ENCODE measurements at places on chromosomes 2 and 18.

DNA sequence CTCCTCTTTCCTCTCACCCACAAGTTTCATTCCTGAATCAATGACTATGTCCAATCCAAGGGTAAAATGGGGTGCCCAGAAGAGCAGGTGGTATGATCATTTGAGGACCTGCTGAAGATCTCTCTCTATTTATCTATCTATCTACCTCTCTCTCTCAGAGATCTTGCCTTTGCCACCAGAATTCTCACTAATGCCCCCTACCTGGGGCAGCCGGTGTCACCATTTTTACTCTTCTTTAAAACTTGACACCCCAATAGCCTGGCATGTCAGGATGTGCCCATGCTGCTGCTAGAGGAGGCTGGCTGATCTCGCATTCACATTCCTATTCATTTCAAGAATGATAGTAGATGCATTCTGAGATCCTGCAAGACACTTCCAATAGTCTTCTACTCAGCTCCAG lies 24.3 kb upstream of the RPIA start:
- DNase-seq = no peak

DNA sequence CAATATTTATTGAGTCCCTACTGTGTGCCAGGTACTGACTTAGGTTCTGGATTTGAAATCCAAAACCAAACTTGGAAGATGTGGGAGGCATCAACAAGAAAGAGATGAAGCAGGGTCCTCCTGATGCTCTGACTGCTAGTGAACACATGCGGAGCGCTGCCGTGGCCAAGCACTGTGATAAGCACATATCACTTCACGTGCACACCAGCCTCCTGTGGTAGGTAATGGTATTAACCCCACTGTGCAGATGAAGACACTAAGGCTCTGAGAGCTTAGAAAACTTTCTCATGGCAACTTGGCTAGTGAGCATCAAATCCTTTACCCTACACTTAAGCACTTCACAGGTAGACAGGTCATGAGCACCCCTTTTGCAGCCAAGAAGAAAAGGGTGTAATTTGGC lies 216.1 kb downstream of the HAUS1 start:
- no peak for DNase-seq

- peak; percentile 3 for DNase-seq
These were observed 187.3 kb downstream of the VAPA start for GRCh38 chr18:10100941-10101701.

GRCh38 chr2:203396667-203397066 lies 68.5 kb downstream of the ABI2 start:
- no peak for DNase-seq

DNA sequence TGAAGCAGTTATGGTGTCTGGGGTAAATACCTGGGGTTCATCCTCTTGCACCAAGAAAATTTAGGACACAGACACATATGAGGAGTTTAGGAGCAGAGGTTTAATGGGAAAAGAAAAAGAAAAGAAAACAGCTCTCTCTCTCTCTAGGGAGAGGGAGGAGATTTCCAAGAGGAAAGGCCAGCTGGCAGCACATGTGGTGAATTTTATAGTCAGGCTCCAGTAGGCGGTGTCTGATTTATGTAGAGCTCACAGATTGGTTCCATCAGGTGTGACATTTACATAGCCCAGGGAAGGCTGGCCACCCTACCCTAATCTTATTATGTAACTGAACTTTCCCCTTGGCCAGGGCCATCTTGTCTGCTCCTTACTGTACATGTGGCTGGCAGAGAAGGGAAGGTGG lies 297.5 kb upstream of the RGPD4 start:
- peak; percentile 44 for DNase-seq

DNA sequence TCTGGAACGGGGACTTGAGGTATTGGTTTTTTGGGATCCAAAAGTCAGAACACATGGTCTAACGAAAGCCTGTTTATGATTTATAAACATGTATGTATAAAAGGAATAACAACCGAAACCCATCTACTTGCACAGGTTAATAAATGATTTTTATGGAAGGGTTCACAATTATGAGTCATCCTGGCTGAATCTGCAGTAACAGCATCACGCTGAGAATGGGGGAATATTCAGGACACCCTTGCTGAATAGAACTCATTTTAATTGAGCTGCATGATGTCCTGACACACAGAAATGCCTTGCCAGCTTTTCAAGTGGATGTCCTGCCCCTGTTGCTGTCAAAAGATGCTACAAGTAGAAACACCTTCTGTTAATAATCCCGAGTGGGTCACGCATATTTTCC lies 54.7 kb upstream of the TGFA start:
- DNase-seq = no peak

GRCh38 chr2:166627893-166628292 lies 133.8 kb upstream of the SCN7A start:
- DNase-seq = no peak

GRCh38 chr2:39989888-39990287 lies 210.8 kb upstream of the THUMPD2 start:
- no peak for DNase-seq

DNA sequence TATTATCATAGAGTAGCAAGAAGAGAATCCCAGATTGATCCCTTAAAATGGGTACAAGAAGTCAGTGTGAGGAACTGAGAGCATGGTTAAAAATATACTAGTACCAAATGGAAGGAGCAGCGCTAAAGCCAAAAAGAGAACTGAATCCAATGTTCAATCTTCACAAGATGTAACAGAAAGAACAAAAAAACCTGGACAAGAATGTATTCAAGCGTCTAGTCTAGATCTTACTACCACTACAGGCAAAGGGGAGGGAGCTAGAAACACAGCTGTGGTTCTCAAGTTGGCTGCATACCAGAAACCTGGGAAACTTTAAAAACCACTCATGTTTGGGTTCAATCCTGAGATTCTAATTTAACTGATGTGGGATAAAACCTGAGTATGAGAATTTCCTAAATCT lies 57.5 kb downstream of the PIAS2 start:
- DNase-seq = no peak

GRCh38 chr2:120235681-120236080 lies 12.5 kb upstream of the TMEM185B start:
- no peak for DNase-seq

DNA sequence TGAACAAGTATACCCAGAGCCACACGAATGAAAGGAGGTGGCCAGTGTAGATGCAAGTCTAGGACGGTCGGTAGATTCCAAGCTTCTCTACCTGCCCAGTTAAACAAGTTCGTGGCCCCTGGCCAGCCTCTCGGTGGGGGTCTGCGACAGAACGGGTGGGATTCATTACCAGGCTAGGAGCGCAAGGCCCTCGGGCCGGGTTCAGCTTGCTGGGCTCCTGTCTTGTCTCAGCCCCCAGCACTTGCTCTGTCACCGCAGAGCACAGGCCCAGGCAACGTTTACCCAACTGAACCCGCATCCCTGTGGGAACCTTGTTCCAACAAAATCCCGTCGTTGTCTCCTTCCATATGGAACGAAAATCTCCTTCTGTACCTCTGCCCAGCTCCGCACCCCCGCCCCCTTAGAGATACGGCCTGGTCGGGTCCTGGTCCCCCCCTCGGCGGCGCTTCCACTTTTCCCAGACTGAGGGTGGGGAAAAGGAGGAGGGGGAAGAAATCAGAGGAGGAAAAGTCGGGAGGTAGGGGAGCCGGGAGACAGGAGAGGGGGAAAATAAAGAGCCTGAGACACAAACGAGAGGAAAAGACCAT lies 1.9 kb upstream of the EMX1 start:
- DNase-seq = no peak

DNA sequence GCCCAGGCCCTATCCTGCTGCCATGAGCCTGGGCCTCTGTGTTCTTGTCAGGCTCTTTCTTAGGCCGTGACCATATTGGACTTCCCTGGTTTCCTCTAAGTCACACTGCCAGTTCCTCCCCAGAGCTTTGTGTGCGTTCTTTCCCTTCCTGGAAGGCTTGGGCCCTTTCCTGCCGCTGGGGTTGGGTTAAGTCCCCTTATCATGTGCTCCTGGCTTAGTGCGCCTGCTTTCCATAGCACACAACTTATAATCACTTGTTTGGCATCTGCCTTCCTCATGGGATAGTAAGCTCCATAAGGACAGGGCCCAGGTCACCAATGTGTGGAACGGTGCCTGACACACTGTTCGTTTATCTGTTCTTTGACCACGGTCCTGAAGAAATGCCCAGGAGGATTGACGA lies 31.3 kb downstream of the NIFK start:
- DNase-seq = no peak

DNA sequence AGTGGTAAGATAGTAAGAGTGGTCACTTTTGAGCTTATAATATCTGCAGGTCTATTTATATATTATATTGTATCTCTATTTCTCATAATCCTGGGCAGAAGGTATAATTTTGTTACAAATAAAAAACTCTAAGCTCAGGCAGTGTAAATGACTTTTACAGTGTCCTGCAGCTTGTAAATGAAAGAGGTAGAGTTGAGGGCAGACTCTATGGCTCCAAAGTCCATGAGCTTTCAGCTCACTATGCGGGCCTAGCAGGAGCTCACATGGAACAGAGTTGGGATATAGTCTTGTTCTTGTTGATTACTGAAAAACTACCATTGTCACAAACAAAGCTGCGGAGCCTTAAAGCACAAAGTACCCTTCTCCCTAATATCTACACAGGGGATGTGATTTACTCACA lies 361.4 kb downstream of the LNPK start:
- DNase-seq = no peak

DNA sequence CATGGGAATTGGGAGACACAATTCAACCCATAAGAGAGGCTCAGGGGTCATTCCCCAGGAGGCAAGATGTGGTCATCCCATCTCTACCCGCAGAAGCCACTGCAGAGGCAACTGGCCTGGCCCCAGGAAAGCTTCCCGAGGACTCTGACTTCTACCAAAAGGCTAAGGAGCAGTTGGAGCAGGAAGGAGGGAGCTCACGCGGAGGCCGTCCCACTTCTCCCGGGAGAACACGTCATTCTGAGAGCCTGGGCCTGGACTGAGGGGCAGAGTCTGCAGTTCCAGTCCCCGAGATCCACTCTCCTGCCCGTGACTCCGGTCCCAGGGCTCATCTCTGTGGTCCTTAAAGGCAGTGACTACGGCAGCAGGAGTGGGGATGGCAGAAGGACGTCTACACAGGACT lies 69.0 kb upstream of the TAF1B start:
- no peak for DNase-seq

GRCh38 chr2:43461453-43462073 lies 134.3 kb downstream of the THADA start:
- peak; percentile 27 for DNase-seq

- DNase-seq = no peak
These were observed 12.3 kb downstream of the CEP192 start for GRCh38 chr18:13003466-13003896.

DNA sequence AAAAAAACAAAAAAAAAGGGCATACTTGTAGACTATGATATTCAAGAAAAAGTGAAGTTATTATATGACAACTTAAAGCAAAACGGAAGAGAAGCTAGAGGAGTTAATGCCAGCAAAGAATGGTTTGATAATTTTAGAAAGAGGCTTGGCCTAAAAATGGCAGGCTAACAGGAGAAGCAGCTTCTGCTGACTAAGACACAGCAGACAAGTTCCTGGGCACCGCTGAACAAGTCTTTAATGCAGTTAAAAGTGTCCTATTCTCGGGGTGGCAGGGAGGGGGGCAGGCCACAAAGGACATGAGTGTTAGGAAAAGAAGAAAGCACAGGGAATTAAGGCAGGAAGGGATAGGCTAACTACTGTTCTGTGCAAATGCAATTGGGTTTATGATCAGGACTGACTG lies 50.3 kb upstream of the GAREM2 start:
- DNase-seq = no peak

DNA sequence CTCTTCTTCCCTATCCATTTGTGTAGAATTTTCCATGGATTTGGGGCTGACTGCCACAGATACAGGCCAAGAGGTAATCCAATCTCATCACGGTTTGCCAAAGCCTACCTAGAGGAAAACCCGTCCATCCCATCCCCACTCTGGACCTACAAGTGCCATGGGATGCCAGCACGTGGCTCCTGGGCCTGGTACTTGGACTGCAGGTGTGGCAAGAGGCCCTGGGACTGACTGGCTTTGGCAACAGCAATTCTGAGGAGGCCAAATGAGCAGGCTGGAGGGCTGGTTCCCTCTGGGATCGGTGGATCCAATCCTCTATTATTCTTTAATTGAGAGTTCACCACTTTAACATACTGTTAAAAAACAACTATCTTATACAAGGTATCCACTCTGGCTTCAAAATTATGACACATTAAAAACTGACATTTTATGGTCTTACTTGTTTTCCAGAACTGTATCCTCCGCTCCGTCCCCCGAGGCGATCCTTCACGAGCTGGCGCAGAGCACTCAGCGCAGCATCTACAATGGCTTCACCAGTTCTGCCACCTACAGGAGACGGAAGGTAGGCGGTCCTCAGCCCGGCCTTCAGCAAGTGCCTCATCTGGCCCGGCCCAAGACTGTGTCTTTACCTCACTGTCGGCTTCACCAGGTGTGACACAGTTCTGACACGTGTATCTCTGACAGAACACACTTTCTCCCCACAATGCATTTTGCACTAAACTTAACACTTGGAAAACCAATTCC lies 19.8 kb downstream of the PDIA6 start:
- DNase-seq = no peak

DNA sequence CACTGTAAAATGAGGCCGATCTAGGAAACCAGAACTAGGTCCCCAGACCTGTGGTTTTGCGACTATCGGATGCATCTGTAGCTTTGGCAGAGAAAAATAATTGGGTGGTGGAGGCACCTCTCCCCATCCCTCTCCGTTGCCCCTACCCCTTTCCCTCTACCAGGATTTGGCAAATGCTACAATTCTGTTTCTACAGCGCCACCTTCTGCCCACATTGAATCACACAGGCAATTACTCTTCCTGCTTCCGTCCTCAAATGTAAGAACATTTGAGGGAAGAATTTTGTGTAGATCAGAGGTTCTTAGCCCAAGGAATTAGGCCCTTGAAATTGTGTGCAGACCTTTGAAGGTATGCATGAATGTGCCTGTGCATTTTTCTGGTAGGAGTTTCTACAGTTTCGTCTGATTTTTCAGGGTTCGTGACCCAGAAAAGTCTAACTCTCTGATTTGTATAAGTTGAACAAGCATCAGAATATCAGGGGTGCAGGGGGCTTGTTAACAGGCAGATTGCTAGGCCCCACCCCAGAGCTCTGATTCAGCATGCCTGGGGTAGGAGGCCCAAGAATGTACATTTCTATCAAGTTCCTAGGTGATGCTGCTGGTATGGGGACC lies 11.2 kb downstream of the ATP6V1B1 start:
- peak; percentile 24 for DNase-seq

DNA sequence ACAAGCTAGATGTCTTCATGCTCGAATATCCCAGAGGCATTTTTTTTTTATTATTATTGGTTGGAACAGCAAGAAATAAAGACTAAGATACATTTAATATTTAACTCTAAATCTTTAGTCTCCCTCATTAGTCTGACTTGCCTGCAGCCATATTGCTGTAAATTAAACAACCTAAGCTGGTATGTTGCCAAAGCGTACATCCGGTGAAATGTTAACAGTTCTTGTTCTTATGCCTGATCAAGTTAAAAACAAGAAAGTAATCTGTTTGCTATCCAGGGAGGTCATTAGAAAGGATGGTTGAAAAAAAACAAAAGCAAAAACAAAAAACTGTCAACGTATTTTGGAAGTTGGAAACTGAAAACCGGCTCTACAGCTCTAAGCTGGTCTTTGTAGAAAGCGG lies 125.9 kb upstream of the NABP1 start:
- DNase-seq = peak; percentile 24

GRCh38 chr2:240355001-240355891 lies 80.2 kb upstream of the GPC1 start:
- DNase-seq = no peak

All from NCI-H1105 (cell line).